ENCODE measurements at places on chromosomes 16 and 17.

- DNase-seq = no peak
Observed at GRCh38 chr16:83098536-83098935, 471.8 kb downstream of the CDH13 start.

GRCh38 chr17:33709881-33710280 lies 416.8 kb upstream of the ASIC2 start:
- DNase-seq = no peak

- no peak for DNase-seq
Observed at GRCh38 chr17:74679374-74679773, 33.3 kb downstream of the CD300LF start.

GRCh38 chr17:46847204-46848191 lies 3.9 kb upstream of the WNT9B start:
- no peak for DNase-seq

- no peak for DNase-seq
Observed at GRCh38 chr16:23964136-23964535, 128.4 kb downstream of the PRKCB start.

DNA sequence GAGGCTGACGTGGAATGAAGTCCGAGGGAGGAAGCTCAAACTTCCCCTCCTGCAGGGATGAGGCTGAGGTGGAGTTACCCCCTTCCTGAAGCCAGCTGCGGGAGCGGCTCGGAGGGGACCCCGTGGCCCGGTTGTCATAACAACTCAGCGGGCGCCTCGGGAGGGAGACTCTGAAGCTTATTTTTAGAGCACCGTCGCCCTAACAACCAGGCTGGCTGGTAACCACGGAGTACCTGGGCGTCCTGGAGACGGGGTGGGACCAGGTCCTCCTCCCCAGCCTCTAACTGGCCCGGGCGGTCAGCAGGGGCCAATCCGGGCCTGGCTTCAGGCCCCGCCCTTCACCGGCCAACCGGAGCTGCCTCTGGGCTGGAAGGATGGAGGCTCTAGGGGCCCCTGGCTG lies 27.7 kb downstream of the NECAB2 start:
- DNase-seq = no peak

DNA sequence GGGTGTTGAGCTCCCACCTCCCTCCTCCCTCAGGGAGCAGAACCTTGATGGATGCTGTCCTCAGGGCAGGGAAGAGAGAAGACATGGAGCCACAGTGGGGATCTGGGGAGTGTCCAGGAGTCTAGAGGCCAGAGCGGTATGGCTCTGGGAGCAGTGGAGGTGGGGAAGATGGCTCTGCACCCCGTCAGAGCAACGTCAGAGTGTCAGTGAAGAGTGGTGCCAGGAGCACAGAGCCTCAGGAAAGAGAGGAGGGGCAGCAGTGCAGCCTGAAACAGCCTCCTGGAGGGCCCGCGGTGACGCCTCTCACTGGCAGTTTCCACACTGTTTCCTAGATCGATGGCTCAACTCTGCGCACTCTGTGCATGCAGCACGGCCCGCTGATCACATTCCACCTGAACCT lies 23.2 kb upstream of the SLC5A11 start:
- DNase-seq = no peak

DNA sequence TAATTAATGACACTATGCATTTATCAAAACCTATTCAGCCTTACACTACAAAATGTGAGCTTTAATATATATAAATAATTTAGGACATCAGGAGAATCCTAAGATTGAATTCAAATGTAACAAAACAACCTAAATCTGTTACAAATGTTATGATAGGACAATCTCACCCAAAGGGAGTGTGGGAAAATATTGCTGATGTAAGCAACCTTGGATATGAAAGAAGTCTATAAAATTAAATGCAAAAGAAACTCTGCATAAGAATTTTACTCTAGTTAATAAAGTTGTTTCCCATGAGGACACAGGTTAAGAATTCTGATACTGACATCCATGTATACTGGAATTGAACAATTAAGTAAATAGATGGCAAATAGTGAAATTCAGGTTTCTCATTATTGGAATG lies 424.5 kb upstream of the MON1B start:
- no peak for DNase-seq

DNA sequence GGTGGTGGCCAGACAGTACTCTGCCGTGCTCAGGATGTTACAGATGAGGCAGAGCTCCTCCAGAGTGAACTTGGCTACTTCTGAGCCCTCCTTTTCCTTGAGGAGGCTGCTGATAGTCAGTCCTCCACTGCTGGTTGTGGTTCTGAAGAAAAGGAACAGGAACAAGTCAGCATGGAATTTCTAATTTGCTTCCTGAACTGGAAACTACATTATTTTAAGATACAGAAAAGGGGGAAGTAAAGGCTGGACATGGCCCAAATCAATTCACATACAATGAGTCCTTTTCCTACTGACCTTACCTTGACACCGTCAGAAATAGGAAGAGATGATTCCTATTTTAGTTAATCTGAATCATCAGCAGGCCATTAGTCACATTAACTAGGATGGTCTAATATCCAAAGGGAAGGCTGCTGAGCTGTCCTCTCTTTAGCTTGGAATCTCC lies 154.2 kb downstream of the VPS53 start:
- no peak for DNase-seq

- no peak for DNase-seq
Observed at GRCh38 chr17:63151941-63152523, 186.0 kb downstream of the TANC2 start.

- DNase-seq = no peak
Observed at GRCh38 chr17:76578376-76578775, 7.3 kb downstream of the ST6GALNAC2 start.

DNA sequence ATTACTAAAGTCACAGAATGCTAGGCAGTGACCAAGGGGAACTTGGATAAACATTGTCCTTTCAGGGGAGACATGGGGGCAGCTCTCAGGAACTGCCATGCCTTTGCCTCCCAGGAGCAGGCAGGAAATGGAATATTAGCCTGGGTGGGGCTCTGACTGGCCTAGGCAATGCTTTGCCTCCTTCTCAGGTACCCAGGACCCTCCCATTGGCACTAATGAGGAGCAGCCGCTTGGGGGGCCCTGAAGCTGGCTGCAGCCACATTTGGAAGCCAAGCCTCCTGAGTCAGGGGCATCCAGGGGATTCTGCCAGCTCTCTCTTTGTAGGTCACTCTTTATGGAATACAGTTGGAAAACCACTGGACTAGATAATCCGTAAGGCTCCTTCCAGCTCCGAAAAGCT lies 5.5 kb downstream of the CPSF4L start:
- no peak for DNase-seq

- no peak for DNase-seq
Observed at GRCh38 chr17:72164158-72164739, 43.4 kb downstream of the SOX9 start.

GRCh38 chr16:67177743-67178699 lies 5.7 kb downstream of the MATCAP1 start:
- no peak for DNase-seq

DNA sequence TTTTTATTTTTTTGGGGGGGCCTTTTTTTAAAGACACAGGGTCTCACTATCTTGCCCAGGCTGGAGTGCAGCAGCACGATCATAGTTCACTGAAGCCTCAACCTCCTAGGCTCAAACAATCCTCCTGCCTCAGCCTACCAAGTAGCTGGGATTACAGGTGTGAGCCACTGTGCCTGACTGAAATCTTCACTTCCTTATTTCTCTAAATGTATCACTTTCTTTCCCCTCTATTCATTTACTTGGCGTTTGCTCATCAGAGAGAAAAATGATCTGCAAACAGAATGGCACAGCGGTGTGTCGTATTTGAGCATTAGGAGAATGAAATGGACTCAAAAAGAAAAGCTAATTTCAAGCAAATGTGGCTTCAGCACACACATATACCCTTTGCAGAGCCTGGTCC lies 44.3 kb upstream of the CDH5 start:
- DNase-seq = no peak

DNA sequence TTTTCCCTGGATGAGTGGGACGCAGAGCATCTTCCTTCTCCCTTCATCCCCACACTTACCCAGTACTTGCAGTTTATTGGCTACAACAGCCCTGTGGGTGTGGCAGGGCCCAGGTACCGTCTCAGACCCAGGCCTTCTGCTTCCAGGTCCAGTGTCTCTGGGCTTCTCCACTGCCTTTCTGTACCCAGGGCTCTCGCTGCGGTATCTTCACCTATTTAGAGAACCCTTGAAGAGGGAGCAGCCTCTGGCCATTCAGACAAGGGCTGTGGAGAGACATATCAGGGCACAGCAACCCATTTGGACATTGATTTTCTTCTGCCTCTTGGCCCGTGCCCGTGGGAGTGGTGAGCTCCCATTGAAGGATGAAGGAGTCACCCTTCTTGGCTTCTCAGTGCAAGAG lies 17.3 kb downstream of the TBX4 start:
- DNase-seq = no peak

DNA sequence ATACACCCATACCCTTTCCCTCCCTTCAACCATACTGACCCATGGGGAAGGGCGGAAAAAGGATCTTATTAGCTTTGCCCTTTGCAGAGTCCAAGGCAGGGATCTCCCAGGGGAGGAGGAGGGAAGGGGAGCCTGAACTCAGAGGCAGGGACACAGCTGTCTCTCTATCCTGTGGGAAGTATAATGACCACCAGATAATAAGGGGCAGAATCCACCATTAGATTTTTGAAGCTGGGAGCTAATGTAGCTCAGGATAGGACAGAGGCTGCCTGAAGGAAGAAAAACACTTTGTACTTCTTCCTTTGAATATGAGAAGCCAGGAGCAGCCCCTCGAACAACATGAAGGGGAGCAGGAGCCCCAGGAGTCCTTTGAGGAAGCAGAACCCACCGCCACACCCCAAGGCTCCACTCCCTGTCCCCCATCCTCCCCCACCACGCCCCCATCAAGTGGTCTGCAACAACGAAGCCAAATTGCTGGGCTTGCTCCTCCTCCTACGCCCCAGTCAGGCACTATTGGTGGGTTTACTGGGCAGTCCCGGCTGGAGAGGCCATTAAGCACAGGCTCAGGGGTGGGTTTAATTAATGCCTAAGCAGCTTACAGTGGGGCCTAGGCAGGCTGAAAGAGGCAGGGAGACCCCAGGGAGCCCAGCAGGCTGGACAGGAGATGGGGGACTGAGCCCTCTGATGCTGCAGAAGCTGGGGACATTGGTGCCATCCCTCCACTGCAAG lies 5.3 kb downstream of the MPP2 start:
- DNase-seq = no peak

- no peak for DNase-seq
Observed at GRCh38 chr16:30353438-30354129, 1.5 kb downstream of the CD2BP2 start.

GRCh38 chr16:4081047-4081446 lies 35.2 kb downstream of the ADCY9 start:
- no peak for DNase-seq

DNA sequence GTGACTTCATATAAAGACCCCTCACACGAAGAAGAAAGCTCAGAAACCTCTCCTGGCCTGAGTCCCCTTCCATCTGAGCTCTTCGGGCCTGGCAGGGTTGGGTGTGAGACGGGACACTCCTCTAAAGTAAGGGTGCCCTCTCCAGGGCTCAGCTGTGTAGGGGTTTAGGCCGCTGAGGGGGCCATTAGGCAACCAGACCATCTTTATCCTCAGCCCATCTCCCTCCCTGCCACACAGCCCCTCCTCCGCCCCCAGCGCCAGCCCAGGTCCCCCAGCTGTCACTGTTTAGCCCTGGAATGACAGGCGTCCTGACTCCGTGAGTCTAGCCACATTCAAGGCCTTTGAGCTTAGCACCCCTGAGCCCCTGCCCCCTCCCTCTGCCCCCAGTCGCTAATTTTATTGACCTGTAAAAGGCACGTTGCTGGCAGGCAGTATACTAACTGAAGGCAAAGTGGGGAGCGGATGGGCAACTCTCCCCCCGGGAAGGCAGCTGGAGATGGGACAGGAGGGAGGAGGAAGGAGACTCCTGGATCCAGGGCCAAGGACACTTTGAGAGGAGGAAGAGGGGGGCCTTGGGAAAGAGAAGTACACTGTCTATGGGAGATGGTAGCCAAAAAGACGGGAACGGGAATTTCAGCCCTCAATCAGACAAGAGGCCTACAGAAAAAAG lies 592 bp upstream of the ZNF385C start:
- no peak for DNase-seq

DNA sequence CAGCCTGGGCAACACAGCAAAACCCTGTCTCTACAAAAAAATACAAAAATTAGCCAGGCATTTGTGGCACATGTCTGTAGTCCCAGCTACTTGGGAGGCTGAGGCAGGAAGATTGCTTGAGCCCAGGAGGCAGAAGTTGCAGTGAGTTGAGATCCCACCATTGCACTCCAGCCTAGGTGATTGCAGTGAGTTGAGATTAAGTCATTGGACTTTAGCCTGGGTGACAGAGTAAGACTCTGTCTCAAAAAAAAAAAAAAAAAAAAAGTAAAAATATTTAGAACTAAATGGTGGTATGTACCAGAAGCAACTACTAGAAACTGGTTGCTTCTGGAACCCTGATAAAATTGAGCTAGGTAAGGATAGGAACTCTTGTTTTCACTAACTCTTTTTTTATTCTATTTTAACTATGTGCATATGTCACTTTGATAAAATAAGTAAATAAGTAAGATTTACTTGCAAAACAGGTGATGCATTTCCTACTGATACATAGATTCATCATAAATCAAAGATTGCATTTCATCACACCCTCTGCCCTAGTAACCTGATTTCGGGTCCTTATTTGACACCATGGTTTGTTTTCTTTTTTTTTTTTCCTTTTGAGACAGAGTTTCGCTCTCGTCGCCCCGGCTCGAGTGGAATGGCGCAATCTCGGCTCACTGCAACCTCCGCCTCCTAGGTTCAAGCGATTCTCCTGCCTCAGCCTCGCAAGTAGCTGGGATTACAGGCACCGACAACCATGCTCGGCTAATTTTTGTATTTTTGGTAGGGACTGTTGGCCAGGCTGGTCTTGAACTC lies 66.0 kb downstream of the USP32 start:
- no peak for DNase-seq

DNA sequence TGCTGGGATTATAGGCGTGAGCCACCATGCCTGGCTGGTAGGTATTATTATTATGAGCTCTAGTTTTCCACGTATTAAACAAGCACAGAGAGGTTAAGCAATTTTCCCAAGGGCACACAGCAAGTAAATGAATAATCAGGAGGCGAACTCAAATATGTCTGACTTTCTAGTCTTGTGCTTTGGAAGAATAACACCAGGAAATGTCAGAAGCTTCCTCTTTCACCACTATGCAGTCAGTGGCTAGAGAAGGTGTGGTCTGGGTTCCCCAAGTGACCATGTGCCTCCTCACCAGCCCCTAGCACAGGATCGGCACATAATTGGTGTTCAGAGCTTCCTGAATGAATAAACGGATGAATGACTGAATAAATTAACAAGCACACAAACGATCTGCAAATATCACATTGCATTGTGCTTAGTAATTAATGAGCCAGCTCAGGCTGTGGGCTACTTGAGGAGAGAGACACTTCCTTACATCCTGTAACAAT lies 21.6 kb upstream of the SCNN1B start:
- no peak for DNase-seq

DNA sequence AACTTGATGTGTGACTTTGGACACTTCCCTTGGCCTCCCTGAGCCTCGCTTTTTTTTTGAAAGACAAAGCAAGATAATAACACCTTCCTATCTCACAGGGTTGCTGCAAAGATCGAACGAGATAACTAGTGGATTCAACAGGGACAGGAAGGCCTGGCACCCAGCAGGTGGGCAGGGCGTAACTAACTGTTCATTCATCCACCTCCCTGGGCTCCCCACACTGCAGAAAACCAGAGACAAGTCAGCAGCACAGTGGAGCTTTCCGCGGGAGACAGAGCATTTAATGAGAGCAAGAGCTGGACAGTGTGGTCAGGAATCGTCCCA lies 28.7 kb downstream of the SLC13A5 start:
- no peak for DNase-seq

Data from stimulated activated CD4-positive, alpha-beta T cell treated with anti-CD3 and anti-CD28 coated beads, TNF-alpha, amount 100 ng/mL, for 48 hours (primary cell).